ENCODE measurements at places on chromosomes 1 and 21.

GRCh38 chr1:165153182-165153581 lies 203.3 kb downstream of the LMX1A start:
- no peak for DNase-seq

- no peak for DNase-seq
Observed at GRCh38 chr1:37883671-37884070, 24.3 kb upstream of the MTF1 start.

GRCh38 chr1:43913666-43914360 lies 19.8 kb upstream of the ARTN start:
- no peak for DNase-seq

DNA sequence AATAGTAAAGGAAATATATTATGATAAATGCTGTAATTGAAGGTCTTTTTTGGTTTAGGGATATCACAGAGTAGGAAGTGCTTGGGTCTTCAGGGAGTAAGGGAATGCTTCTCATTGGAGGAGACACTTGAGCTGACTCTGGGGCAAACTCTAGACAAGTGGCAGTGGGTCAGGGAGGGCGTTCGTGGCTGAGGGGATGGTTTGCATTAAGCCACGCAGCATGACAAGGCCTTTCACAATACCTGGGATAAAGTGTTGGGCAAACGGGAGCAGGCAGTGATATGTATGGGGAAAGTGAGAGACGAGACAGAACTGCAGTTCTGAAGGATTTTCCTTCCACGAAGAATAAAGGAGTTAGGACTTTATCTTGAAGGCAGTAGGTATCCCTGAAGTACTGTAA lies 109.0 kb downstream of the PATJ start:
- DNase-seq, result no peak

DNA sequence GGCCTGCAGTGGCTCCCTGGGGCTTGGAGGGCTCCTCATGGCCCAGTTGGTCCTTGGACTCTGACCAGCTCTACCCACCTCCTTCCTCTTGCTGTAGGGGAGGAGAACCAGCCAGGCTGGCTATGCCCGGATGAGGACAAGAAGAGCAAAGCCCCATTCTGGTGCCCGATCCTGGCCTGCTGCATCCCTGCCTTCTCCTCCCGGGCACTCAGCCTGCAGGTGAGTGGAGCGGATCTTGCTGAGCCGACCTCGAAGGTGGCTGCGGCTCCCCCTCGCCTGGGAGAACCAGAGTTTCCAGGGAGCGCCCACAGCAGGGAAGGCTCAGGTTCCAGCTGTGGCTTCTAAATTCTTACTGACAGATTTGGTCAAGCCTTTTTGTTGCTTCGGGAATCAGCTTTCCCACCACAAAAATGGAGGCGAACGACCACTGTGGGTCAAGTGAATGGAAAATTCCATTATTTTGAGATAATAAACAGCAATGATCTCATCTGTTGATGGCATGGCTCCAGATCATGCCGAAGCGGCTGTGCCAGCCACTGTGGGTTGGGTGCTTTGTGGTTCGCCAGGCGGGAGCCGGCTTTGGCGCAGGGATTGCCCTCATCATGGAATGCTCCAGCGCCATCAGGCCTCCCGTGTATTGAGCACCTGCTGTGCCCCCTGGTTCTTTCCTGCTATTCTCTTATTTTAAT lies 106.5 kb upstream of the ACTL8 start:
- peak; percentile 47 for DNase-seq

Measured in astrocyte of the cerebellum (primary cell).